Heart right ventricle (tissue), 16 donors: ENCODE measurements at places on chromosomes 3 and 15. TPM values are rescaled to one million over a fixed set of nuclear protein-coding genes. Genes with fewer than 3 reads are reported as not detected.
A peak's percentile ranks its signal among the peaks of the same experiment; 100 is the strongest.

DNA sequence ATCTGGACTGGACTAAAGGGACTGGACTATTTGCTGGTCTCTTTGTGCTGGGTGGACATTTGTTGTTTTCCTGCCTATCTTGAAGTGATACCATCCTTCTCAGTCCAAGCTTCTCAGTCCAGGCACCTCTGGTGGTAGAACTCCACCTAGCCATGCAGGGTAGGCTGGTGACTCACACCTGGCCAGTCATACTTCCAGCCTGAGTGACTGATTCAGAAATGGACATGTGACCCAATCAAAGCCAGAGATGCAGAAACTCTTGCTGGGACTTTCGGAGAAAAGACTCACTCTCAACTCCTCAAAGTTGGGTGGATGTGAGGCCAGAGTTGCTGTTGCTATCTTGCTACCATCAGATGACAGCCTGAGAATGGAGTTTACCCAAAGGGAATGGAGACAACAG is 5.6 kb upstream of the ASB14 start:
- no peak overlapping the region for H3K27ac ChIP-seq
- no peaks in the 10 kb centered on the region for H3K4me1 ChIP-seq
- no peaks in the 10 kb centered on the region for H3K27me3 ChIP-seq
- H3K36me3 ChIP-seq = no peaks in the 10 kb centered on the region
- no peak overlapping the region for H3K4me3 ChIP-seq

DNA sequence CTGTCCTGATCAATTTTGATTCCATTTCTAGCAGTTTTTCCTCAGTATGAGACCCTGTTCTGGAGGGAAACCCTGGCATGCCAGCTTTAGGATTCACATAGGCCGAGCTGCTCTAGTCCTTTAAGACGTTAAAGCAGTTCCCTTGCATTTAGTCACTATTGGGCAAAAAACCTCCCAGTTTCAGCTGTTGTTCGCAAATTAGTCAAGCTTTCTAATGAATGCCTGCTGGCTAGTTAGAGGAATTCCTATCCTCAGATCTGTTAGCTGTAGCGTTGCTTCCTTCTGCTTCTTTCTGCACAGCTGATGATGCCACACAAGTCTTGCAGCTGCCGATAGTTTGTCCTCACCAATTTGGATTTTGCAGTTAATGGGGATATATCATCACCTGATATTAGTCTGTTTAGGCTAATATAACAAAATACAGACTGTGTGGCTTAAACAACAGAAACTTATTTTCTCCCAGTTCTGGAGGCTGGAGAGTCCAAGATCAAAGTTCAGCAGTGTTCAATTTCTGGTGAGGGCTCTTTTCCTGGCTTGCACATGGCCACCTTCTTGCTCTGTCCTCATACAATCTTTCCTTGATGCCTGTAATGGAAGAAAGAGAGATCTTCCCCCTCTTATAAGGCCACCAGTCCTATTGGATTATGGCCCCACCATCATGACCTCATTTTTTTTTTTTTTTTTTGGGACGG is 7.5 kb upstream of the UBL7 start:
- H3K36me3 ChIP-seq = peaks cover 14% of the 10 kb centered on the region
- H3K27me3 ChIP-seq = no peaks in the 10 kb centered on the region

DNA sequence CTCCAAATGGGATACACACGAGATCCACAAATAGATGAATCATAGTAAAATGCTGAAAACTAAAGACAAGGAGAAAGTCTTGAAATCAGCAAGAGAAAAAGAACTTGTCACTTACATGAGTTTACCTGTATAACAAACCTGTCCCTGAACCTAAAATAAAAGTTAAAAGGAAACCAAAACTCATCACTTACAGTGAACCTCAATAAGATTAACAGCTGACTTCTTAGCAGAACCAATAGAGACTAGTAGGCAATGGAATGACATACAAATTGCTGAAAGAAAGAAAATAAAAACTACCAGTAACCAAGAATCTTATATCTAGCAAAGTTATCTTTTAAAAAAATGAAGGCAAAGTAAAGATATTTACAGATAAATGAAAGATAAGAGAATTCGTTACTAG is 27.4 kb downstream of the SEC22A start:
- no peak overlapping the region for H3K4me3 ChIP-seq
- H3K27me3 ChIP-seq = no peaks in the 10 kb centered on the region
- H3K36me3 ChIP-seq = peaks cover 86% of the 10 kb centered on the region
- no peak for DNase-seq
- H3K27ac ChIP-seq = no peak overlapping the region

- no peaks in the 10 kb centered on the region for H3K4me1 ChIP-seq
- H3K27me3 ChIP-seq = no peaks in the 10 kb centered on the region
- no peak overlapping the region for H3K27ac ChIP-seq
- DNase-seq = no peak
- no peaks in the 10 kb centered on the region for H3K36me3 ChIP-seq
Observed at GRCh38 chr3:81425198-81425868, 336.1 kb downstream of the GBE1 start.

- peaks cover 37% of the 10 kb centered on the region for H3K36me3 ChIP-seq
- no peaks in the 10 kb centered on the region for H3K27me3 ChIP-seq
- peaks cover 5% of the 10 kb centered on the region for H3K4me1 ChIP-seq
Observed at GRCh38 chr3:37689645-37690356, 171.9 kb upstream of the CTDSPL start.

DNA sequence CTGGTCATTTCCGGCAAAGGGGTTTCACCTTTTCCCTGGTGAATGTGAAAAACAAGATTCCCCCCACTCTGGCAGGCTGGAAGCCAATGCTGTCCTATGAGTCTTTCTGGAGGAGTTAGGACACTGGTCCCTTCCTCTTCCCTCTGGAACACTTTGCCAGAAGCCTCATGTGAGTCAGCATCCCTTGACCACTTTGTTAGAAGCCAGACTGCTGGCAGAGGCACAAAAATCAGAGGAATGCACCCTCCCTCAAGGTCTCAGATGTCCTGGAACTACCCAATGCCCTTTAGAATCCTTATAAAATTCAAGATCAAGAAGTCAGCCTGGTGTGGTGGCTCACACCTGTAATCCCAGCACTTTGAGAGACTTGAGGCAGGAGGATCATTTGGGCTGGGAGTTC is 26.6 kb downstream of the ITGB5 start:
- no peaks in the 10 kb centered on the region for H3K27me3 ChIP-seq
- peak; percentile 86 for DNase-seq
- H3K27ac ChIP-seq = peak overlapping the region; percentile 55
- peaks cover 45% of the 10 kb centered on the region for H3K4me1 ChIP-seq
- H3K4me3 ChIP-seq = no peak overlapping the region
- H3K36me3 ChIP-seq = peaks cover 2% of the 10 kb centered on the region

- no peaks in the 10 kb centered on the region for H3K27me3 ChIP-seq
- no peak for DNase-seq
- no peaks in the 10 kb centered on the region for H3K36me3 ChIP-seq
- no peak overlapping the region for H3K4me3 ChIP-seq
Observed at GRCh38 chr3:74353039-74353438, 261.4 kb downstream of the CNTN3 start.

GRCh38 chr15:27592036-27592760 is 506.9 kb downstream of the OCA2 start:
- H3K4me3 ChIP-seq = no peak overlapping the region
- H3K36me3 ChIP-seq = no peaks in the 10 kb centered on the region
- H3K27ac ChIP-seq = no peak overlapping the region
- H3K4me1 ChIP-seq = no peaks in the 10 kb centered on the region

DNA sequence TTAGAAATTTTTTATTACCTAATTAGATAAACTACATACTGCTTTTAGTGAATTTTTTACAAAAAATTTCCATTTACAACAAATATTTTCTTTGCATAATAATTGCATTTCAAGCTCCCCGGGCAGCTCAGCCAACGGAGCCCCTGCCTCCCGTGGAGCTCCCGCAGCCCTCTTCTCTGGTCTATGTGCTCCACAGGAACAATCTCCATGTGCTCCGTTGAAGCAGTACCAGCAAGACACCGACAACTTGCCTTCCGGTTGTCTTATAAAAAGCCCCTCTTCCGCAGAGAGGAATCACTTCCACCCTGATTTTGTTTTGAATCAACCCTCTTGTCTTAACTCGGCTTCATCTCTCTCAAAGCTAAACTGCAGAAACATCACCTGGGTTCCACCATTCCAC is 46.9 kb upstream of the CHD2 start:
- no peak overlapping the region for H3K4me3 ChIP-seq
- DNase-seq = no peak
- H3K4me1 ChIP-seq = no peaks in the 10 kb centered on the region

DNA sequence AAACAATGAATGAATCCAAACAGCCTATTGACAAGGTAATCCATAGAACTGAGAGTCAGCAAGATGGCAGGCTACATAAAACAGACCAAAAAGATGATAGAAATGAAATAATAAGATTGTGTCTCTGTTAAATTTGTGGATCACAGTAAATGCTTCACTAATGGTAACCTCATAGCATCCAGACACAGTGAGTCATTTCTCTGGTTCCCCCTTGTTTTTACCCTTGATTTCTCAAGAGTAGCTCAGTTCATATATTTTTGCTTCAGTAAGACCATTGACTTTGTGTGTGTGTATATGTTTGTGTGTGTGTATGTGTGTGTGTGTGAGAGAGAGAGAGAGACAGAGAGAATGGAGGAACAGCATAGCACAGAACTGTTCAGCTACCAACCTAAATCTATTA is 546.9 kb downstream of the RBMS3 start:
- H3K4me1 ChIP-seq = peaks cover 5% of the 10 kb centered on the region
- H3K4me3 ChIP-seq = no peak overlapping the region
- H3K36me3 ChIP-seq = peaks cover 6% of the 10 kb centered on the region
- no peak overlapping the region for H3K27ac ChIP-seq
- H3K27me3 ChIP-seq = no peaks in the 10 kb centered on the region

DNA sequence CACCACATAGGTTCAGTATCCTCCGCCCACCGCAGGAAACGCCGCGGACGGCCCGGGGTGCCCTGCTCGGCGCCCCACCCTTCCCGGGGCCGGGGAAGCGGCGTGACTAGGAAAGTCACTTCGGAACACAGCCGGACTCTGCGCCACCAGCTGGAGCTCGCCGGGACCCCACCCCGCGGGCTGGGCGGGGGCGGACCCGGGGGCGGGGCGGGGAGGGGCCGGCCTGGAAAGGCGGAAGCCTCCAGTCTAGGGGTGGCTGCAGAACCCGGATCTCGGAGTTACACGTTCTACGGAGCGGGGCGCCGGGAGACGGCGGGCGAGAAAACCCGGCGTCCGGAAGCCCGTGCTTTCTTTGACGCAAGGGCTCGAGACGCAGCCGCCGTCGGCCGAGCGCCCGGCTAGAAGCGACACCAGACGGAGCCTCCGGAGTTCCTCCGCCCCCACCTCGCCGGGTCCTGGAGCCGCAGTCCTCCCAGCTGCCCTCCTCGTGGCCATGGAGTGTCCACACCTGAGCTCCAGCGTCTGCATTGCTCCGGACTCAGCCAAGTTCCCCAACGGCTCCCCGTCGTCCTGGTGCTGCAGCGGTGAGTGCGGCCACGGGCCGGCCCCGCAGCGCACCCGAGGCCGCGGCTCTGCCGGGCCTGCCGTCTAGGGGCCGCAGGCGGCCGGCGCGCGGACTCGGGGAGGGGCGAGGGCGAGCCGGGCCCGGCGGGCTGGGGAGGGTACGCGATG is at the start of gene USP3:
USP3 (plus strand) TSS at position 347 of the 732 bp plus-strand sequence; CDS start at position 494, 147 bp downstream.
- H3K4me3 ChIP-seq = peak within 1 kb of the TSS; percentile 73
- H3K27ac ChIP-seq = peak within 1 kb of the TSS; percentile 100
- no peaks in the 10 kb centered on the region for H3K36me3 ChIP-seq
- peaks cover 52% of the 10 kb centered on the region for H3K4me1 ChIP-seq
- H3K27me3 ChIP-seq = no peaks in the 10 kb centered on the region

DNA sequence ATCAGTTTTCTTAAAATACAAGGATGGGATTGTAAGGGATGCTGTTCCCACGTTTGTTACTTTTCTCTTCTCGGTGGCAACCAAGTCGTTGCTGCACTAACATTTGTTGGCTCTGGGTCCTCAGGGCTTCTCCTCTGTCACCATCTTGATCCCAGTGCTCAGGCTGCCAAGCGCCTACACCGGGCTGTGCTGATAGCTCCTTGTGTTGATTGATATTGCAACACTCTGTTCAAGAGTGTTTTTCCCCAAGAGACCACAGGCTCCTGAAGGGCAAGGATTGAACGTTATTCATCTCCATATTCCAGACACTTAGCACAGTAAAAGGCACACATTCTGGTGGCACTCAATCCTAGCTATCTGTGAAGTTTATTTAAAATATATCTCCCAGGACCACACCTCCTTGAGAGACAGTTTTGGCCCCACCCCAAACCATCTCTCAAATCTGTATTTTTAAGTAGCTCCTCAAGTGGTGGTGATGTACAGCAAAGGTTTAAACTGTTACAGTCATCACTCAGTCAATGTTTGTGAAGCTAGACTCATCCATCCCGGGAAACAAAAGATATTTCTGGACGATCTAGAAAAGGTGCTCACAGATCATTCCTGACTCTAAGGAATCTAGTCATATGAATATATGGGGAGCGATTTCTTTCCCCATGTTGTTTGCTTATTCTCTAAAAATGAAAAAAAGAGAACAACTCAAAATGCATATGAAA is 38.5 kb upstream of the FOXP1 start:
- no peak overlapping the region for H3K4me3 ChIP-seq
- H3K4me1 ChIP-seq = no peaks in the 10 kb centered on the region
- H3K36me3 ChIP-seq = no peaks in the 10 kb centered on the region
- no peak overlapping the region for H3K27ac ChIP-seq

GRCh38 chr3:128800241-128801187 is 74.5 kb downstream of the RAB7A start:
- no peak overlapping the region for H3K4me3 ChIP-seq
- H3K36me3 ChIP-seq = no peaks in the 10 kb centered on the region
- H3K27ac ChIP-seq = peak overlapping the region; percentile 85
- DNase-seq = no peak
- no peaks in the 10 kb centered on the region for H3K27me3 ChIP-seq

DNA sequence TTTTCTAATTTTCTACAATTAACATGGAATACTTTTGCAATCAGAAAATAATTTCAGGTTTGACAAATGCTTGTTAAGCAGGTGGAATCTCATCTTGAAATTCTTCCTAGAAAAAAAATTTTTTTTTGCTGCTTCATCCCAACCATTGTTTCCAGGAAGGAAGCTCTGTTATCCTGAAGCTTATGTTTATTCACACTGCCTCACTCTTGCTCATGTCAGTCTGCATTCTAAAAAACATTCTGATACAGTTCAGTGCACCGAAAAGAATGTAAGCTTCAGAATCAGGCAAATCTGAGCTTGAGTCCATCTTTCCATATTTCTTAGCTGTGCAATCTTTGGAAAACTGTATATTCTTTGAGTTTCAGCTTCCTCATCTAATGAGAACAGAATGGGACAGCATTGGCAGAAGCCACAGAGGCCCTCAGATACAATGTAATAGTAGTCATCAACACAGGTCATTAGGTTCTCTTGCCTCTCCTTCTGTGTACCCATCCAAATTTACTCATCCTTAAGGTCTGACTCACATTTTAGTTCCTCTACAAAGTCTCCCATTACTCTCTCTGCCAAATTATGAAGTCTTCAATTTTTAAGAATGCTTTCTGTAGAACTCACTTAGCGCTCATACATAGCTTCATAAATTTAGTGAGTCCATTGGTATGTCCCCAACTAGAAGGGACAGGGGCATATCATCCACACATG is 881.8 kb upstream of the NR2F2 start:
- DNase-seq = no peak
- H3K27ac ChIP-seq = no peak overlapping the region
- H3K4me1 ChIP-seq = peaks cover 6% of the 10 kb centered on the region
- no peaks in the 10 kb centered on the region for H3K27me3 ChIP-seq
- no peaks in the 10 kb centered on the region for H3K36me3 ChIP-seq
- no peak overlapping the region for H3K4me3 ChIP-seq

GRCh38 chr3:119631516-119631915 is 28.9 kb downstream of the POPDC2 start:
- H3K4me1 ChIP-seq = peaks cover 34% of the 10 kb centered on the region
- no peak overlapping the region for H3K4me3 ChIP-seq
- H3K27me3 ChIP-seq = no peaks in the 10 kb centered on the region
- H3K27ac ChIP-seq = peak overlapping the region; percentile 33
- no peaks in the 10 kb centered on the region for H3K36me3 ChIP-seq
- no peak for DNase-seq

- peak overlapping the region; percentile 56 for H3K27ac ChIP-seq
- no peaks in the 10 kb centered on the region for H3K36me3 ChIP-seq
- DNase-seq = no peak
Observed at GRCh38 chr3:186220911-186221645, 112.2 kb upstream of the ETV5 start.

GMPS gene
- 34.3 TPM for total RNA-seq

SPATA12 gene
- not detected for total RNA-seq
